ENCODE measurements at places on chromosomes 5 and 9. TPM values are rescaled to one million over a fixed set of nuclear protein-coding genes. Genes with fewer than 3 reads are reported as not detected.

The ZNF169 gene
- total RNA-seq = 8.6 TPM

The BTNL9 gene
- total RNA-seq = 27.7 TPM

The CNTNAP3 gene
- 7.9 TPM for total RNA-seq

The CLINT1 gene
- 160 TPM for total RNA-seq

The ANGPTL2 gene
- total RNA-seq = 2.4 TPM

- no peak for DNase-seq
- no peaks in the 10 kb centered on the region for H3K27me3 ChIP-seq
- no peaks in the 10 kb centered on the region for H3K36me3 ChIP-seq
- peak overlapping the region; percentile 63 for H3K27ac ChIP-seq
- peaks cover 12% of the 10 kb centered on the region for H3K4me1 ChIP-seq
Measured at GRCh38 chr9:2677915-2678889, 39.1 kb upstream of the KCNV2 start.

DNA sequence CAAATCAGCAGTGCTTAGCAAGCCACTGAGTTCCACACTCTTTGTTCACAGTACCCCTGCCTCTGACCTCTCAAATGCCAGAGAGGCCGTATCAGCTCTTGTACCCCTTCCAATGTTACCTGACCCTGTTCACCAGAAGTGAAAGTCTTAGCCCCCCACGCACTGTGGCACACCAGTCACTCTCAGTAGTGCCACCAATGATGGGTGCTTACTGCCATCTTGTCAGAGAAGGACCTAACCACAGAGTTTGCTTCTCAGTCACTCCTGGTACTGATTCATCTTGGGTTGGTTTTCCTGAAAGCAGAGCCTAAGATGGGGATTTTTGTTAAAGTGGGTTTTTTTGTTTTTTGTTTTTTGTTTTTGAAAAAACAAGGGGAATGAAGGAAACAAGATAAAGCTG, 28.8 kb upstream of the PANK3 start:
- H3K36me3 ChIP-seq = no peaks in the 10 kb centered on the region
- H3K4me1 ChIP-seq = no peaks in the 10 kb centered on the region
- no peaks in the 10 kb centered on the region for H3K27me3 ChIP-seq
- no peak overlapping the region for H3K27ac ChIP-seq
- DNase-seq = no peak

GRCh38 chr5:79798893-79799590, 109.4 kb downstream of the CMYA5 start:
- no peak overlapping the region for H3K4me3 ChIP-seq
- H3K36me3 ChIP-seq = no peaks in the 10 kb centered on the region
- no peak overlapping the region for H3K27ac ChIP-seq
- no peaks in the 10 kb centered on the region for H3K27me3 ChIP-seq
- DNase-seq = no peak

- peak overlapping the region; percentile 21 for H3K27ac ChIP-seq
- no peaks in the 10 kb centered on the region for H3K27me3 ChIP-seq
- no peaks in the 10 kb centered on the region for H3K36me3 ChIP-seq
- H3K4me1 ChIP-seq = no peaks in the 10 kb centered on the region
- no peak for DNase-seq
Measured at GRCh38 chr5:172524573-172525021, 70.3 kb upstream of the SH3PXD2B start.

DNA sequence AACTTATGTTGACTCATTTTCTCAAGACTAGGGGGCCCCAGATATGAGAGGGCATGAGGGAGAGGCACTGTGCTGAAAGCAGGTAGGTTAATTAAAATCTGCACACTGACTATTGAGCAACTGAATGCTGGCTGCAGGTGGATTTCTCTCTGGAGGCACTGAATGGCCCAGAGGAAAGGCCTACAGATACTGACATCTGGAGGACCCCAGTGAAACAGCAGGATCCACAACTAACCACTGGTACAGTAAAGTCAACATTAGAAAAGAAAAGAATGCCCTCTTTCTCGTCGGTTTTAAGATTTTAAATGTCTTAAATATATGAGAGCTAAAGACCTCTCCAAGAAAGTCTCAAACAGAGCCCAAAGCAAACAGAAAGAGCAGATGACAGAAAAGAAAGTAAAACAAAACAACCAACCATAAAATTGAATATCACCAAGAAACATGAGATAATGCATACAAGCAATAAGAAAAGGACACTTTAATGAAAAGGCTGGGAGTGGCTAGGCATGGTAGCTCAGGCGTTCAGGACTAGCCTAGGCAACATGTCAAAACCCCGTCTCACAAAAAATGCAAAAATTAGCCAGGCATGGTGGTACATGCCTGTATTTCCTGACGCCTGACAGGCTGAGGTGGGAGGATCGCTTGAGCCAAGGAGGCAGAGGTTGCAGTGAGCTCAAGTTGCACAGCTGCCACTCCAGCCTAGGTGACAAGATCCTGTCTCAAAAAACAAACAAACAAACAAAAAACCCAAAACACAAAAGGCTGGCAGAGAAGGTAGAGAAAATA, 43.3 kb downstream of the PUM3 start:
- no peaks in the 10 kb centered on the region for H3K27me3 ChIP-seq
- peaks cover 21% of the 10 kb centered on the region for H3K36me3 ChIP-seq
- DNase-seq = no peak
- H3K4me3 ChIP-seq = no peak overlapping the region
- H3K4me1 ChIP-seq = no peaks in the 10 kb centered on the region

GRCh38 chr5:62041156-62041756, 264.8 kb upstream of the KIF2A start:
- H3K27me3 ChIP-seq = peaks cover 13% of the 10 kb centered on the region
- H3K27ac ChIP-seq = no peak overlapping the region
- no peak overlapping the region for H3K4me3 ChIP-seq
- H3K4me1 ChIP-seq = no peaks in the 10 kb centered on the region
- H3K36me3 ChIP-seq = no peaks in the 10 kb centered on the region
- DNase-seq = no peak

DNA sequence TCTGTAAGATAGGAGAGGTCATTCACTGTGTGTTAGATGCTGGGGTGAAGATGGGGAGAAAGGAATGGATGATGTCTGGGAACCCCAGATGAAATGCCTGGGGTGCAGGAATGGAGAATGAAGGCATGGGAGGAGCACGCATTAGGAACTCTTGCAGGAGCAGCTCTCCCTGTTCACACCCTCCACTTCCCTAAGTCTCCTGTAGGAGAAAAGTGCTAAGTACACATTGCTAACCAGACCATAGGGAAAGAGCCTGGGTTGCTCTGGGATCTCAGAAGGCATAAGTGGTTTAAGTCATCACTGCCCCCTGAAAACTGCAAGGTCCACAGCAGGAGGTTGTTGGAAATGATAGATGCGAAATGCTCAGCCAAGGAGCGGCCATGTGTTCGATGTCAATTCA, 163.1 kb downstream of the SEC61B start:
- peaks cover 6% of the 10 kb centered on the region for H3K4me1 ChIP-seq
- H3K36me3 ChIP-seq = no peaks in the 10 kb centered on the region
- H3K27me3 ChIP-seq = no peaks in the 10 kb centered on the region
- DNase-seq = no peak

- H3K27ac ChIP-seq = no peak overlapping the region
- DNase-seq = no peak
- no peaks in the 10 kb centered on the region for H3K27me3 ChIP-seq
- no peaks in the 10 kb centered on the region for H3K4me1 ChIP-seq
- peaks cover 13% of the 10 kb centered on the region for H3K36me3 ChIP-seq
Measured at GRCh38 chr5:132895719-132896305, 22.3 kb downstream of the LEAP2 start.

- no peaks in the 10 kb centered on the region for H3K27me3 ChIP-seq
- H3K27ac ChIP-seq = no peak overlapping the region
- H3K36me3 ChIP-seq = no peaks in the 10 kb centered on the region
- H3K4me3 ChIP-seq = no peak overlapping the region
- no peak for DNase-seq
Measured at GRCh38 chr9:23739753-23740152, 86.3 kb downstream of the ELAVL2 start.

DNA sequence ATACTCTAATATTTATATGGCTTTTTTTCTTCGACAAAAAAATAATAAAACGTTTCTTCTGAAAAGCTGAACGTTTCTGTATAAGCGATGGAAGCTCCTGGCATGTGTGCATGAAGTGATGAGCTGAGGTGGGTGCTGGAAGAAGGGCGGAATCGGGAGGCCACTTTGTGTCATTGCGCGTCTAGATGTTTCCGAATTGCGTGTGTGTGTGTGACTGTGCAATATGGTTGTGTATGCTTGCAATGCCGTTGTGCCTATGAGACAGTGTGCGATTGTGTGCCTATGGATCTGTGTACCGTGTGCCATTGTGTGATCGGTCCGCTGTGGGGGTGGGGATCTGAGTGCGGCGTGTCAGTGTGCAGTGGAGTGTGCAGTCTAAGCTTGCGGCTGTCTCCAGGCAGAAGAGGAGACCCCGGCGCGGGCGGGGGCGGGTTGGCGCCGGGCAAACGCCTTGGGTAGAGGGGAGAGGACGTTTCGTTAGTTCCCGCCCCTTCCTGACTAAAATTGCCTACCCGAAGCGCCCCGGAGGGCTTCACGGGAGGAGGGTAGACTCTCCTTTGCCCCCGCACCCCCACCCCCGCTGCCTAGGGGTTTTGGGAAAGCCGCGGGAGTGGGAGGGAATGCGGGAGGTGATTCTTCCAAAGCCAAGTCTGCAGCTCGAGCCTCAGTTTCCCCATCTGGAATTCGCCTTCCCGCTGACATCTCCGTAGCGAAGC, 24.2 kb downstream of the PCDHGC5 start:
- no peaks in the 10 kb centered on the region for H3K27me3 ChIP-seq
- peak overlapping the region; percentile 94 for H3K27ac ChIP-seq
- no peak for DNase-seq
- no peaks in the 10 kb centered on the region for H3K36me3 ChIP-seq
- H3K4me3 ChIP-seq = peak overlapping the region; percentile 76

- no peak for DNase-seq
- no peaks in the 10 kb centered on the region for H3K27me3 ChIP-seq
- no peak overlapping the region for H3K4me3 ChIP-seq
- no peaks in the 10 kb centered on the region for H3K4me1 ChIP-seq
- H3K36me3 ChIP-seq = no peaks in the 10 kb centered on the region
Measured at GRCh38 chr5:12614608-12615007, 710.4 kb upstream of the CTNND2 start.

DNA sequence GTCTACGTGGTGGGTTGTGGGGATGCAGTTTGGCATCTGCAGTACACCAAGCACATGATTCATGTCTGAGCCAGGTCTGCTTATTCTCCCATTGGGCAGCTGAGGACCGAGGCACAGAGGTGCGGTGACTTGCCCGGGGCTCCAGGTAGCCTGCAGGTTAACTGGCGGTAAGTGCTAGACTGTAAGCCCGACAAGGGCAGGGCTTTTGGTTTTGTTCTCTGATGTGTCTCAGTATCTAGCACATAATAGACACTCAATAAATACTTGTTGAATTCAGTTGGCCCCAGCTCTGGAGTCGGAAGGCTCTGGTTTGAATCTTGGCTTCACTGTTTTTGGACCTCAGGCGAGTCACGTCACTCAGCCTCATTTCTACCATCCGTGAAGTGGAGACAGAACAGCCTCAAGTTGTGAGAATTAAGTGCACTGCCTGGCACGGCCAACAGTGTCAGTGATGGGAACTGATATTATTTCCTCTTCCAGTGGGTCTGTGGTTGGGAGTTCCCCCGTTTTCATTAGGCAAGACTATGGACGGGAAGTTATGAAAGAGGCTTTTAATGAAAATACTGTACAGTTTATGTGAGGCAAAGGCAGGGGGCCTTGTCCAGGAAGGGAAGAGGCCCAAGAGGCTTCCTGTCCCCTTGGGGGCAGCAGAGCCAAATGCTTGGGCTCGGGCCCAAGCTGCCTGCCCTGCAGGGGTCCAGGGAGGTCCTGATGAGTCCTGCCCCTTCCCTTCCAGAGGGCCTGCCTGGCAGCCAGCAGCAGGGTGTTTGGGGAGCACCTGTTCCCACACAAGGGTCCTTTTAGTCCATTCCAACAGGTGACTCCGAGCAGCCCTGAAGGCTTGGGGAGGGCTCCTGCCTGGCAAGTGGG, 3.3 kb downstream of the PRELID1 start:
- peaks cover 5% of the 10 kb centered on the region for H3K36me3 ChIP-seq
- H3K27ac ChIP-seq = peak overlapping the region; percentile 93
- peaks cover 48% of the 10 kb centered on the region for H3K4me1 ChIP-seq
- no peaks in the 10 kb centered on the region for H3K27me3 ChIP-seq

DNA sequence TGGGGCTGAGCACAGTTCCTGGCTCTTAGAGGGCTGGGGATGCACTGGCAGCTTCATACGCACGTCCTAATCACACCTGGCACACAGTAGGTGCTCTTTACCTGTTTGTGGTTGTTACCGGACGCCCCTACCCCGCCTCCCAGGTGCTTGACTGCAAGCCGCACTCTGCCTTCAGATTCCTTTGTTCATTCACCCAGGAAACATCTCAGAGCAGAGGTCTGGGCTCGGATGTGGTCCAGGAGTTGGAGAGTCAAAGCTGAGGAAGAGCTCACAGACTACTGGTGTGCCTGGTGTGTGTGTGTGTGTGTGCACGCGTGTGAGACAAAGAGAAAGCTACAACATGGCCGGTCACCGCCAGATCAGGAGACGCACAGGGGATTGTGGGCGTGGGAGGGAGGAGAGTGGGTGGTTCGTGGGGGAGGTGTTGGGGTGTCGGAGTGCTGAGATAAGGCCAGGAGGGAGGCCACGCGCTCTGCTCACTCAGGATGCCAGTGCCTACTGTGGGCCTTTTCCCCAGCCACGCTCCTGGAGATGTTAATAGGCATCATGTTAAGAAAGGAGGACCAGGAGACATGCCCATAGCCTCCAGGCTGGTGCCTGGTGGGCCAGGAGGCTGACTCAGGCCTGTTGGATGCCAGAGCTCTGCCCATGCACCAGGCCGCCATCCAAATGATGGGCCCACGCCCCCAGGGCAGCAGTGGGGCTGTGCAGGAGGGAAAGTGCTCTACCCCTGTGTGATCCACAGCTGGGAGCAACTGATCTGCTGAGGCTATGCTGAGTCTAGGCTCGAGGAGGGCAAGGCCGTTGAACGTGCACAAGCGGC, 39.9 kb downstream of the CRB2 start:
- H3K27ac ChIP-seq = no peak overlapping the region
- no peaks in the 10 kb centered on the region for H3K4me1 ChIP-seq
- no peak overlapping the region for H3K4me3 ChIP-seq

- H3K36me3 ChIP-seq = no peaks in the 10 kb centered on the region
- H3K27ac ChIP-seq = no peak overlapping the region
- H3K4me3 ChIP-seq = no peak overlapping the region
- H3K4me1 ChIP-seq = no peaks in the 10 kb centered on the region
- no peak for DNase-seq
Measured at GRCh38 chr9:109254317-109254716, 66.5 kb downstream of the EPB41L4B start.

DNA sequence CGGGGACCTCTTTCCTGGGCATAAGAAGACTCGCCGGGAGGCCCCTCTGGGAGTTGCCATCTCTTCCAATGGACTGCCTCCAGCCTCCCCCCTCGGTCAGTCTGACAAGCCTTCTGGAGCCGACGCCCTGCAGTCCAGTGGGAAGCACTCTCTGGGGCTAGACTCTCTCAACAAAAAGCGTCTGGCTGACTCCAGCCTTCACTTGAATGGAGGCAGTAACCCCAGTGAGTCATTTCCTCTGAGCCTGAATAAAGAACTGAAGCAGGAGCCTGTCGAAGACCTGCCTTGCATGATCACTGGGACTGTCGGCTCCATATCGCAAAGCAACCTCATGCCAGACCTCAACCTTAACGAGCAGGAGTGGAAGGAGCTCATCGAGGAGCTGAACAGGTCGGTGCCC, 28.4 kb upstream of the LTC4S start:
- H3K27me3 ChIP-seq = no peaks in the 10 kb centered on the region
- peak overlapping the region; percentile 52 for H3K27ac ChIP-seq
- H3K4me1 ChIP-seq = peaks cover 38% of the 10 kb centered on the region
- H3K36me3 ChIP-seq = peaks cover 11% of the 10 kb centered on the region

Data from esophagus squamous epithelium (tissue), 5 donors.